ENCODE measurements at places on chromosomes 16 and 17.

DNA sequence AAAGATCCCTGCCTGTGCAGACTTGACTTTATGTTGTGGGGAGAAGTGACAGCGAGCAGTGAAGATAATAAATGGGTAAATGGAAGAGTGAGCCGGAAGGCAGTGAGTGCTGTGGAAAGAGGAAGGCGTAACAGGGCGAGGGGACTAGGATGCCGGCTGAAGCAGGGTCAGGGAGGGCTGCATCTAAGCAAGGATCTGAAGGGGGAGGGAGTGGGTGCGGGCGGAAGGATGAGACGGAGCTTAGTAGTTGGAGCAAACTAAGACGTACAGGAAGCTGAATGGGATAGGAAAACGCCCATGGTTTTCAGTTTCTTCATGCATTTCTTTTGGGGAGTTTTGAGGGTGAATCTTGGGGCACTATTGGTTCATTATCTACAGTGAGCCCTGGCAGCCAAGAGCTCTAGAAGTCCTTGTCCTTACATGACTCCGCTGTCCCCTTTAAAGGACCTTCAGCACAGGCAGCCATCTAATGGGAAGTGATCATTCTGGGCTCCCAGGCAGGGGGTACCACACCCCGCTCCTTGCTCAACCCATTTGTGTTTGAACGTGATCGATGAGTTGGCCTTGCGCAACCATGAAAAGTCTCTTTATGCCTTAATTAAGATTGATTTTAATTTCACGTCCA lies 10.4 kb upstream of the NAT9 start:
- no peak for DNase-seq

DNA sequence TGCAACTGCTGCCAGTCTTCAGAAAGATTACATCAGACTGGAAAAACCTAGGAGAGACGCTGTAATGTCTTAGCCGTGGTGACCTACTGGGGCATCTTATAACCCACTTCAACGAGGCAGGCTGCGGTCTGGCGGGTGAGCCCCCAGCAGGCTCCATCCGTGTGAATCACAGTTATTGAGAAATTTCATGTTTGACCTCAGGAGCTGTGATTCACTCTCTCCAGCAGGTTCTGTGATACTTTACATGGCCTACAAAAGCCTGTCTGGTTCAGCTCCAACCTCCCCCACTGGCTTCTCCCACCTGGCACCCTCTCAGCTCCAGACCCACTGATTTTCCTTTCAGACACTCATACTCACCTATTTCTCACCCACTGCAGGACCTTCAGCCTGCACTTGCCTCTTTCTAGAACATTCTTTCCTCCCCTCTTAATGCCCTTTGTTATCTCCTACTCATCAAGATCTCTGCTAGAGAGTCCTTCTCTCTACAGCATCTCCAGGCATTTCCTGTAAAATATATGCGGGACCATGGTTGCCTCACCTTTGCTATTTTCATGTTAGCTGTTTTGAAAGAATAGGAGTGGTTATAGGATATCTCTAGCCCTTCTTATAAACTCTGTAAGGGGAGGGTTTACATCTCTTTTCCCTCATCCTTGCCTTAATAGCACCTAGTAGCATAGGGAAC lies 227.9 kb downstream of the MAF start:
- DNase-seq = no peak

GRCh38 chr17:2054262-2054511 lies 716 bp upstream of the HIC1 start:
- DNase-seq = no peak

DNA sequence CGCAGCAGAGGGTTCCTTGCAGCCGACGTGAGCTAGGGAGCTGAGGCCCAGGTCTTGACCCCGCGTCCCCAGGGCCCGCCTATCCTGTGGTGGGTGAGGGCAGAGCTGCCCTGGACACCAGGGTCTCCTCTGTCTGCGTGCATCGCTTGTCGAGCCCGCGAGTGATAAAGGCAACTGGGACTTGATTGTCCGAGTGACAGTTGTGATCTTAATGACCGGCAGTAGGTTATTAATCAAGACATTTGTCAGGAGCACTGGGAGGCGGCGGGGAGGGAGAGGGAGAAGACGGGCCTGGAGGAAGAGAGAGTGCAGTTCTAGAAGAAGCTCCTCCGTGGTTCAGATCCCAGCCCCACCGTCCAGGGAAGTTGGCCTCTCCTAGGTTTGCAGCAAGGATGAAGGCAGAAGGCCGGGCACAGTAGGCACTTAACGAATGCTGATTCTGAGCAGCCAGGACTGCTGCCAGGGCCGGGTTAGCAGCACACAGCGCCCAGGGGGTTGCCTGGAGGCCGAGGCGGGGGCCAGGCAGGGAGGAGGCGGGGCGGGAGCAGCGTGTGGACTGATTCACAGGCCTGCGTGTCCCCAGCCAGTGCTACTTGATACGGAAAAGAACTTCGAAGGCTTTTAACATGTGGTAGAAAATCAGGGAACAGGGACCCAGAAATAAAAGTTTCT lies 11.3 kb upstream of the GSE1 start:
- no peak for DNase-seq

GRCh38 chr17:35878361-35878760 lies 1.8 kb downstream of the CCL5 start:
- no peak for DNase-seq

DNA sequence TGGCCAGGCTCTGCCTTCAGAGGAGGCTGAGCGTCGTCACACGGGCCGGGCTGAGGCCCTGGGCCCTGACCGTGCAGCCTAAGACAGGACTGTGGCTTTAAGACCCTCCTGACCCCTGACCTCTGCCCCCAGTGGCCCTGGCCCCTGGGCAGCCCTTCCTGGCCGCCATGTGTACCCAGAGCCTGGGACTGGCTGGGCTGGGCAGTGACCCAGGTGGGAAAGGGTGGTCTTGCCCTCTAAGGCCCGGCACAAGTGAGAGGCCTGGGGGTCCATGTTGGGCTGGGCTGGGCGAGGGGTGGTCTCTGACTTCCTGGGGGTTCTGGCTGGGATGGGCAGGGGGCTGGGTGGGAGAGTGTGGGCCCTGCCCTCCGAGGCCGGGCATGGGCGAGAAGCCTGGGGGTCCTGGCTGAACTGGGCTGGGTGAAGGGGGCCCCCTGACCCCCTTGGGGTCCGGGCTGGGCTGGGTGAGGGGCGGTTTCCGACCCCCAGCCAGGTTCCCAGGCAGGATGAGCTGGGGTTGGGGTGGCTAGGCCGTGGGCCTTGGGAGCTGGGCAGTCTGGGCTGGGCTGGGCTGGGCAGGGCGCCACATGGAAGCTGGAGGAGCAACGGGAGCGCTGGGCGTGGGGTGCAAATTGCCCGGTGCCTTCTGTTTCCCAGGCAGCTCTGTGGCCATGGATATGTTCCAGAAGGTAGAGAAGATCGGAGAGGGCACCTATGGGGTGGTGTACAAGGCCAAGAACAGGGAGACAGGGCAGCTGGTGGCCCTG lies at the start of gene CDK3:
CDK3 (plus strand) TSS at position 101 of the 767 bp plus-strand sequence; CDS start at position 672, 571 bp downstream.
- no peak for DNase-seq

- no peak for DNase-seq
Observed at GRCh38 chr16:79661578-79661977, 61.0 kb upstream of the MAF start.

GRCh38 chr17:50430821-50431618 lies 5.0 kb downstream of the ACSF2 start:
- no peak for DNase-seq

DNA sequence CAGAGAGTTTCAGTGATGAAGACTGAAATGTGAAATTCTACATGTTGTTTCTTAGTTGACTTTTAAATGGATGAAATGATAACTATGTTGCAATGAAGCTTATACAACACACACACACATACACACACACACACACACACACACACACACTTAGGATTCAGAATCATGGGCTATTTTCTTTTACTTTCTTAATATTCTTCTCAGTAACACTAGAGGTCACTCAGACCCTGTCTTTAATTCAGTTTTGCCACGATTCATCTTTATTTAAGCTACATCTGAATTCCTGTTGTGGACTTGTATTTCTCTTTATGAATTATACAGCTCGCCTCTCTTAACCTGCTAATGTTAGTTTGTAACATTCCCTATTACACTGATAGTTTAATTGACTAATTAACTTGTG lies 109.6 kb upstream of the GOT2 start:
- no peak for DNase-seq

DNA sequence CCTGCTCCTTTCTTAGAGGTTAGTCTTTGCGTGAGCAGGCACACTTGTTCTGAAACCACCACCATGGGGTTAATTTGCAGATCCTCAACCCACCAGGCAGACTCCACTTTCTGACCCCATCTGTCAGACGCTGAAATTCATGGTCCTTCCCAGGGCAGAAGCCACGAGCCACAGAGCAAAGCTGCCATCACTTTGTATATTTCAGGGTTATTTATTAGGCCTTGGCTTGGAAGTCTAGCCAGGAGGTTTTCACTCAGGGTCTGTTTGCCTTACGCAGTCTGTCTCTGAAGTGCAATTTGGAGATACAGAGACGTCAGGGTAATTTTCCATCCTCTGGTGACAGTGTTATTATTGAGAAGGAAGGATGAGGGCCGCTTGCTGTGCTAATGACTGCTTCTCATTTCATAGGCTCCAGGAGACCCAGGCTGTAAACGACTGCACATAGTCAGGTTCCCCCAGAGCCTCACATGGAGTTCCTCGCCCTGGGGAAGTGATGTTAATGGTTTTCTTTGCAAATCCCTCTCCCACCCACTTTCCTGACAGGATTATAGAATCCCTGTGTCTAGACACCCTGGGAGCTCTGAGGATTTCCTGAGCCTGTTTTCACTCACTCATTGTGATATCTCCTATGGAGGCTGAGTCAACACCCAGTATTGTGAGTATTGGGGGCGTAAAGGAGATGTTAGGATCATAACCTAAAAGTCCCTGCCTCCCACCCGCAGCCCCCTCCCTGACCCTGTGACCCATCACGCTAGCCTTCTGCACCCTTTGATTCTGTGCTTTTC lies 269.0 kb downstream of the ABCC12 start:
- DNase-seq = no peak

GRCh38 chr16:52912565-52913173 lies 140.0 kb downstream of the CHD9NB start:
- no peak for DNase-seq

DNA sequence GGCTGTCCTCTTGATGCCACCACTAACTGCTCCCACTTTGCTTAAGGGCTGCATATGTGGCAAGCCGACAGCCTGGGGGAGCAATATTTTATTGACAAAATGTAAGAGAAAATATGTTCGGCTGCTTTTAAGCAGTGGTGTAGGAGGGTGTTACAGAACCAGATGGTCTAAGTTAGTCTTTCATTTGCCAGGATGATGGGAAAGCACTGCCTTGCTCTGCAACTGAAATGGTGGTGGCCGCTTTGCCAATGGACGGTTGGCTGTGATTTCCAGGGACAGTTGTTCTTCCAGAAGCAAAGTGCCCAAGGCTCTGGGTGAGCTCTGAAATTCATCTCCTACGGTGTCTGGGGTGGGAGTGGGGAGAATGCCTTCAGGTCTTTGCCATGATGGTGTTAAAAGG lies 469.3 kb downstream of the TOX3 start:
- DNase-seq = no peak

- DNase-seq = no peak
Observed at GRCh38 chr16:12509121-12509520, 294.6 kb downstream of the CPPED1 start.

DNA sequence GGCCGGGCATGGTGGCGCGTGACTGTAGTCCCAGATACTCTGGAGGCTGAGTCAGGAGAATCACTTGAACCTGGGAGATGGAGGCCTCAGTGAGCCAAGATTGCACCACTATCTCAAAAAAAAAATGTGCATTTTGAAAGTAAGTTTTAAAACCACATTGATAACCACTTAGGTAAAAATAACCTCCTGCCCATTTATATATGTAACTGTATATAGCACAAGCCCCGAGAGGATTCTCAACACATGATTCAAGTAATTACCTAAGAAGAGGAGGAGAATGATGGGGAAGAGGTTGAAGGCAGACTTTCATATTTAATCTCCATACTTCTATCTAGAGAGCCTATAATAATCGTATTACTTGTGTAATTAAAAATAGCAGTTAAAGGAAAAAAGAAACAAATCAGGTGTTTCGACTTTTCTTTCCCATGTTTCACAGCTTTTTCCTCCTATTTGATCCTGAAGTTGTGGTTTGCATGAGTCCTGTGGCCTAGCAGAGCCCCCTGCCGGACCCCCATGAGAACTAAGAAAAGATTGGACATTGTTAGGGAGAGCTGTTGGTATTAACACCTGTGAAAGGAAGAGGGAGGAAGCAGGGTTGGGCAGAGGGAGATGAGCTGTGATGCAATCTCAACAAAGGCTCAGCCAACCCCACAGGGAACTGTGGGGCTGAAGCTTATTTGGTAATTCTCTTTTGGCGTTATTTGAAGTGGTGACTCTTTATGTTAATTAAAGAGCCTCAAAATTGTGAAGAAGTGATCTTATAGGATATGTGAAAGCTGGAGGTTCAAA lies 22.1 kb downstream of the PMFBP1 start:
- no peak for DNase-seq

DNA sequence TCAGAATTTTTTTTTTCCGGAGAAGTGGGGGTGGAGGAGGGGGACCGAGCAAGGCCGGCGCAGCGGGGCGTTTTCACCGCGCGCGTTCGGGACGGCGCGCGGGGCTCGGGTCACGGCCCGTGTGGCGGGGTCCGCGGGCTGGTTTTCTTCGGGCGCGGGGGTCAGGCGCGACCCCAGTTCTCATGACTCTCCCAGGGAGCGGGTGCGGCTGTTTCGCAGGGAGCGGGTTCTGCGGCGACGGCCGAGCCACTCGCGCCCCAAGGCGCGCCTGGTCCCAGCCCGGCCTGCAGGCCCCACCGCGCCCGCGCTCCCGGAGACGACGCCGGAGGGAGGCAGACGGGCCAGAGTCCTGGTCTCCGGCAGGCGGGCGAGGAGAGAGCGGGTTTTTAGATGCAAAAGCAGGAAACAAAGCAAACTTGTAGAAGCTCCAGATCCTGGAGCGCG lies 1.0 kb downstream of the BAHCC1 start:
- DNase-seq = no peak

GRCh38 chr16:72098936-72099335 lies 5.3 kb downstream of the DHX38 start:
- no peak for DNase-seq

DNA sequence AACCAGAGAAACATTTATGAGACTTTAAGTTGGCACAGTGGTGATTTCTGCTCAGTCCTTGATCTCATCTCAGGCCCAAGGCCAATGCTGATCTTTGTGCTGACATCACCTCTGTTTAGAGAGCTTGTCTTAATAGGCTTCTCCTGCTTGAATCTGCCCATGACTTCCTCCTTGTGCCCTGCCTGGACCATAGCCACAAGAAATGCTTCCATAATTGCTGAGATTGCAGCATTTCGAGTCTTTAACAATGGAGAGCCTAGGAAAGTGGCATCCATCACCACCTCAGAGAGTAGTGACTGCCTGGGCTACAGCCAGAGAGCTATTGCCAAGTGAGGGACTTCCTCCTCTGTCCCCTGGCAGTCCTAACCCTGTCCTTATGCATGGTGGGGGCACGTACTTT lies 25.1 kb upstream of the MMP2 start:
- DNase-seq = no peak

DNA sequence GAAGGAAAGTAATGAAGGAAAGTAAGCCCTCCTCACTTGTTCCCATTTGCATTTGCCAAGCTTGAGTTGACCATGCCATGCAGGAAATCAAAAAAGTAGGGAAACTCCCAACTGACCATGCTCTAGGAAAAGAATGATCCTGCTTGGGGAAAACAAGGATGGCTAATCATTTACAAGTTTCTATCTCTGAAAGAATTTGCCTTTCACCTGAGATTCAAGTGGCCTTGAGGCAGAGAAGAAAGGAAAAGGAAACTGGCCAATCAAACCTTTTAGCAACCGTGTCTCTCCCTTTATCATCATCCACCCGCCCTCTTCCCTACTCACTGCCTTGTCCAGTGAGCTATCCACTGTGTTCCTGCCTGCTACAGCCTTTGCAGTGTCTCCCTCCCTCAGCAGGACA lies 757.2 kb upstream of the SOX9 start:
- no peak for DNase-seq

- DNase-seq = no peak
Observed at GRCh38 chr17:15513856-15514459, 46.5 kb upstream of the CDRT4 start.

Data from activated T-cell treated with anti-CD3 and anti-CD28 coated beads for 1 hour (primary cell).